Fibroblast of skin of back (primary cell): ENCODE measurements at places on chromosomes 5 and 9.

GRCh38 chr9:77806741-77807140 is 158.6 kb upstream of the GNA14 start:
- no peak for DNase-seq

DNA sequence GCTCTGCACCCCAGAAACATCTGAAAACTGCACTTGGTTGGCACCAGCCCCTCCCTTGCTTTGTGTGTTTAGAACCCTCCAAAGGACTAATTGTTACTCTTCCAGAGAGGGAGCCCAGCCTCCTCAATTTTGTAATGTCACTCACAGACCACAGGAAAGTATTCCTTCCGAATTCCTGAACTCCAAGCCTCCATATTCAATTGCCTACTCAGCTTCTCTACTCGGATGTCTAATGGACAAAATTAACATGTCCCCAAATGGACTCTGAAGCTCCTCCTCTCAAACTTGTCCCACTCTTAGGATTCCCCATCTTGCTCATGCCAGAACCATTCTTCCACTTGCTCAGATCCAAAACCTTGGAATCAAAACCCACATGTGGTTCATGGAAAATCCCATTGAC is 3.9 kb upstream of the TMEM171 start:
- peak; percentile 28 for DNase-seq

DNA sequence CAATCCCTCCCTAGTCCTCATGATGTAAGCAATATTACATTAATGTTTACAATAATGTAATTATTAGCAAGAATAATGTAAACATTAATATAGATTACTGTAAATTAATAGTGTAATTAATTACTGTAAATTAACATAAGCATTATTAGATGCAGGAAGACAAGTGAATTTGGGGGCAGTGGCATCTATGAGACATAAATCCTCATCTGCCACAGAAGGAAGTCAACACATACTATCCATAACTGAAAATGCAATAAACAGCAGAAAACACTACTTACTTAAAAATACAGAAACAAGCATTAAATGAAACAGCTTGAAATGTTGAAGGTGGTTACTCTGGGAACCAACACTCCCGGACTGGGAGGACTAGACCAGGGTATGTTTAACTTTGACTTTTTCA is 685 bp upstream of the NIPSNAP3A start:
- no peak for DNase-seq

- DNase-seq: peak; percentile 12
These were observed 28.8 kb downstream of the ALG2 start for GRCh38 chr9:99192786-99193465.
